Type B pancreatic cell (in vitro differentiated cells): ENCODE measurements at places on chromosomes 3 and 15. TPM values are rescaled to one million over a fixed set of nuclear protein-coding genes. Genes with fewer than 3 reads are reported as not detected.

The REC114 gene
- not detected in 2 replicates for total RNA-seq

- DNase-seq = no peak
These were observed 15.0 kb upstream of the PLD1 start for GRCh38 chr3:171825222-171825828.

GRCh38 chr3:106380232-106380631 is 511.4 kb upstream of the CBLB start:
- no peak for DNase-seq

- no peak for DNase-seq
These were observed 23.8 kb downstream of the NANOGP8 start for GRCh38 chr15:35061161-35061824.

The NANOGP8 gene
- not detected in 2 replicates for total RNA-seq

GRCh38 chr3:195101927-195102608 is 168.9 kb downstream of the XXYLT1 start:
- no peak for DNase-seq

The NUP210 gene
- total RNA-seq = 21.6 and 26.5 TPM in 2 replicates

DNA sequence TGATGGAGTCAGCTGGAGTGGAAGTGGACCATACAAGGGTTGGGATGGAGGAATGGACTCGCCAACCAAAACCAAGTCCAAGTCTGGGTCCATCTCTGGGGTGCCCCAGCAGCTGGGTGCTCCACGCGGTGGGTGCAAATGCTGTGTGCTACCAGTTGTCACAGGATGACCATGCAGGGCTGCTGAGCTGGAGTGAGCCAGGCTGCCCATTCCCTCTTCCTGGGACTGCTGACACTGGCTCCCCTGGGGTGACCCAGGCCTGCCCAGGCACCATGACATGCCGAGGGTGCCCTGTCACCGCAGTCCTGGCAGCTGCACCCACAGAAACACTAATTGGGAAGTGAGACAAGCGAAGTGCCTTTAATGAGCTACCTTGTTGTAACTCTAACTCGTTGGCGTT is 140.2 kb downstream of the TPRA1 start:
- peak; percentile 62 for DNase-seq

The GNB4 gene
- total RNA-seq = 11.9 and 26.8 TPM in 2 replicates

The IL20RB gene
- 0.31 and 0.56 TPM in 2 replicates for total RNA-seq

- no peak for DNase-seq
These were observed 50.0 kb upstream of the NMD3 start for GRCh38 chr3:161171113-161171512.

DNA sequence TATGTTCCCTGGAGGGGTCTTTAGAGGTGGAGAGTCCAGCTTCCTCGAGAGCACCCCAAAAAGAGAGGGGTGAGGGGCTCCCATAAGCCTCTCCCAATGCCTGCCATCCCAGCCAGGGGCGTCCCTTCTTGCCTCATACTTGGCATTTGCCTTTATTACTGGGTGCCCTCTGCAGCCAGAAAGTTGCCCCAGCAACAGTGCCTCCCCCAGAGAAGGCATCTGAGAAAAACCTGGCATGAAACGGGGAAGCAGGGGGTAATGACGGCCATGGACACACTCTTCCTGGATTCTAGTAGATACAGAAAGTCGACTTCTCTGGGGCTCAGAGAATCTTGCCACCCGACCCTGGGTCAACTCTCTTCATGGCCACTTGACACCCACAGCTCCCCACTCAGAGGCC is 90.1 kb downstream of the PCSK6 start:
- no peak for DNase-seq

The CYP11A1 gene
- total RNA-seq = 0.80 and 1.0 TPM in 2 replicates

DNA sequence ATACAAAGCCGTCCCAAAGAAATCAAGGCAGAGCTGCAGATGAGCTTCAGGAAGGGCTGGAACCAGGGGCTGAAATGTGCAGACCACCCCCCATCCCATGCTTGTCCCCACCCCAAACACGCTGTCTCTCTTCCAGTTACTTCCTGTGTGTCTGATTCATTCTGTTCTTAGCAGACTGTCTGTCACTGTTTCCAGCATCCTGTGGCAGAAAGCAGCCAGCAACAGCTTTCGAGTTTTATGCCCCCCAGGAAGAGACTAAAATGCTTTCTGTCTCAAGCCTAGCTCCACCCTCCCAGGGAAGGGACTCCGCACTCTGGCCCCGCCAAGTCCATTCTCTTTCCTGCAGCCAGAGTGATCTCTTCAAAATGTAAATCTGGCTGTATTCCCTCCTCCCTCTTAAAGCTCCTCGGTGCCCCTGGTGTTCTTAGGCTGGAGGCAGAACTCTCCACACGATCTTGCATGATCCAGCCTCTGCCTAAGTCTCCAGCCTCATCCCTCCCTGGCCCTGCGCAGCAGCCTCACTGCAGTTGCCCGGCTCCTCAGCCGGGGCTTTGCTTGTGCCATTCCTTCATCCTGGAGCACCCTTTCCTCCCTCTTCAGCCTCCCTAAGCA is 41.5 kb downstream of the HRH1 start:
- DNase-seq = no peak

DNA sequence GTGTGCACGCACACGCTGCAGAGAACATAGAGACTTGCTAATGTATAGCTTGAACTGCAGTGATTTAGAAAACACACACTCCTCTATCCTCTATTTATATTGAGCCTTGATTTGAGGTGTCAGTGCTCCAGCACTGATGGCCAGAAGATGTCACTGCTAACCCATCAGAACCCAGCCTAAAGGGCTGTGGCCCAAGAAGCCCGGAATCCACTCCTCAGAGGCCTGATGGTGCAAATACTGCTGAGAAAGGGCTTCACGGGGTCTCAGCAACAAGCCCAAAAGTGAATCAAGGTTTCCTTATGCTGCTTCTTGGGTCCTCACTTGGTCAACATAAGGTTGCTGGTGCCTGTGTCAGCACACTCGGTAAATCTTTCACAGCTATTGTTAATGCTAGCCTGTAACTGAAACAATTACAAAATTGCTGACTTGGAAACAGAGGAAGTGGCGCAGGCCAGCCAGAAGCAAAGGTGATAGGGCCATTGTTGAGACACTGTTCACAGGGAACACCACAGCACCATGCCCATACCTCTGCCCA is 60.3 kb downstream of the HEG1 start:
- no peak for DNase-seq

DNA sequence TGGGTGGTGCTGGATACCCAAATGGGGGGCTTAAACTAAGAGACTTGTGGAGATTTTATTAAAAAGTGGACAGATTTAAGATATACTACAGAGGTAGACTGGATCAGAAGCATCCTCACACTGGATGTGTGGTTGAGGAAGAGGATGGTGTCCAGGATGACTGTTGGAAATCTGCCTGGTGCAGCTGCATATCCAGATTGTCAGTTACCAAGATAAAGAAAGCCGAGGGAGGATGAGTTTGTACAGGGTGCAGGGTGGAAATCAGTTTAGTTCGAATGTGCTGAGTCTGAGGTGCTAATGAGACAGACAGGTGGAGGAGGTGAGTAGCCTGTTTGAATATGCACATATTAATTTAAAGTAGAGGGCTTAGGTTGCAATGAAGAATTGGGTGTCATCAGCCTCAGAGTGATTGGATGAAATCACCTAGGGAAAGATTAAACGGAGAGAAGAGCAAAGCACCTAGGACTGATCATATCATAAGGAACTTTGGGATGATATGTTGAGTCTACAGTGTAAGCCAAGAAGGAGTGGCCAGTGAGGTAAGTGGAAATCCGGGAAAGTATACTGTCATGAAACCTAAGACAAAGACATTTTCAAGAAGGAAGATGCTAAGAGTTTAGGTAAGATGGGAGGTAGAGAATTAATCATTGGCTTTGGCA is 74.1 kb upstream of the GOLGA8B start:
- DNase-seq = no peak

DNA sequence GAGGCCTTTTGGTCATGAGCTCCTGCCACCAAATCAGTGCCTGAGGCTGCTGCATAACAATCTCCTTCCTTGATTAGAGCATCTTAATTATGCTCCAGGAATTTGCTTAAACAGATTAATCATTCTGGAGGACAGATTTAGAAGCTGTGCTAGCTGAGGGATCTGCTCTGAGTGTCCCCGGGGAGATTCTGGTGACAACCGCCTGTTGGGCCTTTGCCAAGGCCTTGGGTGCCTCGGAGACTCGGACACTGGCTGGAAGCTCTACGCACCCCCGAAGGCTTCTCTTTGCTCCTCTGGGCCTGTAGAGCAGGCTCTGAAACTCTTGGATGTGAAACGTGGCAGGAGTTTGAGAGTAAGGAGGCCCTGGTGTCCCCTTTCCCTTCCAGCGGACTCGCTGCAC is 264.1 kb downstream of the CD47 start:
- no peak for DNase-seq

DNA sequence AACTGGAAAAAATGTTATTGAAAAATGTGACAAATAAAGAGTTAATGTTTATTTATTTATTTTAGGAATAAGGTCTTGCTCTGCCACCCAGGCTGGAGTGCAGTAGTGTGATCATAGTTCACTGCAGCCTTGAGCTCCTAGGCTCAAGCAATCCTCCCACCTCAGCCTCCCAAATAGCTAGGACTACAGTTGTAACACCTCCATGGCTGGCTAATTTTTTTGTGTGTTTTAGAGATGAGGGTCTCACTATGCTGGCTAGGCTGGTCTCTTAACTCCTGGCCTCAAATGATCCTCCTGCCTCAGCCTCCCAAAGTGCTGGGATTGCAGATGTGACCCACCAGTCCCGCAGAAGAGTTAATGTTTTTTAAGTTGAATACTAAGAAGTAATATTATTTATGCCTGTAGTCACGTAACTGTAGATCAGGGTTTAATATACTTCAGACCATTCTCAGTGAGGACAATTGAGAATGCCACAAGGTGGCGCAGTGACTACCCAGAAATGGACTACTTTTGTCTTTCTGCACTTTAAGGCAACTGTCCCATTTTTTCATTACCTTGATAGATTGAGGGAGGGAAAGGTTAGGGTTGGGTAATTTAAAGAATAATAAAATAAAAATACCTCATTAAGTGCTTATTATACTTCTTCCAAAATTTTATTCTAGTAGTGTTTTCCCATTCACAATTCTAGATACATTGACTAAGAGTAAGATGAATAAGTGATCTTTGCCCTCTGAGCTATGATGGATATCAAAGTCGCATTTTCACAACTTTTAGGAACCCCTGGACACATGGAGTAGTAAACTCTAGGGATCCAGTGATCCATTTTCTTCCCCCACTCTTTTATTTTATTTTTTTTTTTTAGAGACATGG is 6.0 kb downstream of the MUC13 start:
- DNase-seq = no peak

DNA sequence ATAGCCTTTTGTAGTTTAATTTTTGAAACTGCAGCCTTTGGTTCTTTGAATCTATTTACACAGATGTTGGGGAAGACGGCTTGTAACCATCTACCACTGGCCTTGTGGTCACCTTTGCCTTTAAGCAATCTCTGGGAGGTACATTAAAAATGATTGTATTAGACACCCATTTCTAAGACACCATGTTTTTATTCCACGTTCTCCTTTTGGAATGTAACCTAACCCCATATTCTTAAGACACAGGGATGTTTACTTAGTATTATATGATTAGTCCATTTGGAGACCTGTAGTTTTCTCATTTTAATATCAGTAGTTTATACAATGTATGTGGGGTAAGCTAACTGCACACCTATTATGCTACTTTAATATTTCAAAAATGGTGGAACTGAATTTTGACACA is 175.1 kb upstream of the PLSCR5 start:
- DNase-seq = no peak

- DNase-seq = no peak
These were observed 58.2 kb downstream of the KLHL6 start for GRCh38 chr3:183497313-183497712.

The FRMD5 gene
- 3.8 and 5.7 TPM in 2 replicates for total RNA-seq

GRCh38 chr15:71259866-71260265 is 144.6 kb downstream of the THSD4 start:
- DNase-seq = no peak
